ENCODE measurements at places on chromosomes 6 and 20. TPM values are rescaled to one million over a fixed set of nuclear protein-coding genes. Genes with fewer than 3 reads are reported as not detected.

The ENPP1 gene
- 1.2 TPM for total RNA-seq

The PRDM1 gene
- total RNA-seq: 25.2 TPM

The ASF1A gene
- total RNA-seq: 45.6 TPM

DNA sequence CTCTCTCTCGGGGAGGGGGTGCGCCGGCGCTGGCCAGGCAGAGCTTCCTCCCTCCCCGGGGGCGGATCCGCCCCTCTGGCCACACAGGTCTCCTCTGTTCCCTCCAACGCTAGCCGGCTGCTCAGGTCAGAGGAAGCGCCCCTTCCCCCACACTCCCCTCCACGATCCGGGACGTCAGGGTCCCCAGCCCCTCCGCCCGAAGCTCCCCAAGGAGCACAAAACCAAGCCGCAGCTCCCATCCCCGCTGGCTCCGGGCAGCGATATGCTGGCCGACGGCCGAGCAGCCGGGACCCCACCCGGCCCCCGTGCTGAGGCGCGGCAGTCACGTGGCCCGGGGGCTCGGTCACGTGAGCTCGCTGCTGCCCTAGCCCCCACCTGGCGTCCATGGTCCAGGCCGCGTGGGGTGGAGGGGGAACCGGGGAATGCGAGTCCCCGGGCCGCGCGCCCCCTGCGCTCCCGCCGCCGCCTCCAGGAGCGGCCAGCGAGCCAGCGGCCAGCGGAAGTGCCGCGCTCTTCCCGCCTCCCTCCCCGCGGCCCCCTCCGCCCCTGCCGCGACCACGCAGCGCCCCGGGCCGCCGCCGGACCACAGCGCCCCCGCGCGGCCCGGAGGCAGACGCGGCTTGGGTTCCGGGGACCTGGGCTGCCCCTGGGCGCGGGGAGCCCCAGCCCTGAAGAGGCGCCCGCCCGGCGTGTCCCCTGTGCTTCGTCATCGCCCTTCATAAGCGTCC is at the start of gene SLC35B2:
Gene SLC35B2, minus strand, starts transcription at position 504 of the 728 bp plus-strand sequence. Its CDS starts 118 bp downstream, at position 386.
- peak; percentile 86 for DNase-seq

- DNase-seq: no peak
These were observed 15.4 kb downstream of the FBXL4 start for GRCh38 chr6:98932381-98932780.

- no peak for DNase-seq
These were observed 1071.8 kb upstream of the CITED2 start for GRCh38 chr6:140446241-140446640.

DNA sequence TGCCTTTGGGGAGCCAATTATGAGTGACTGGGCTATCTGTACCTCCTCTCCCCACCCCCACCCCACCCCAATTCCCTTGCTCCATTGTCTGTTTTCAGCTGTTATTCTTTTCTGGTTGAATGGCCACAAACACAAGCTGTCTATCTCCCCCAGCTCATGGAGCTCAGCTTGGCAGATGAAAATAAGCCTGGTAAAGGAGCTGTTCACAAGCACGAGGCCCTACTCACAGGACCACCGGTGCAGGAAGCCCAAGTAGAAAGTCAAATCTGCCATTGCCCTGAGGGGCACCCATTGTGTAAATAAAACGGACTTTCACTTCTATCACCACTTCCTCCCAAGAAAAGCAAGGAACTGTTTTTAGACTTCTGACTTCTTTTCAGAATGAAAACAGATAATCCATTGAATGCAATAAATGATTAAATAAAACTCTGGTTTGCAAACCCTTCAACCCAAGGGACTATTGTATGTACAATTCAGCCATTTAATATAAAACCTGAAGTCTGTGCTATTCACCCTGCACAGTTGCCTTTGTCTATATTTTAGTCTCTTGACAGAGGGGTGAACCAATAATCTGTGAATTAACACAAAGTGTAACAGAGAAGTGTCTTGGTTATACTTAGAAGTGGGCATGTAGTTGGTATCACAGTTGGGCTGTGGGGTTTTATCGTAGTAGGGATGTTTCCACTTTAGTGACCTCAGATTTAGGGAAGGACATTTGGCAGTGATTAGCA is 27.7 kb downstream of the RIPOR2 start:
- DNase-seq: no peak

- DNase-seq: no peak
These were observed 157.5 kb downstream of the PAX1 start for GRCh38 chr20:21862956-21863355.

- DNase-seq: peak; percentile 11
These were observed 22.1 kb upstream of the RALGAPA2 start for GRCh38 chr20:20734475-20734948.

- DNase-seq: no peak
These were observed 17.2 kb upstream of the SH3BGRL2 start for GRCh38 chr6:79613912-79614311.

DNA sequence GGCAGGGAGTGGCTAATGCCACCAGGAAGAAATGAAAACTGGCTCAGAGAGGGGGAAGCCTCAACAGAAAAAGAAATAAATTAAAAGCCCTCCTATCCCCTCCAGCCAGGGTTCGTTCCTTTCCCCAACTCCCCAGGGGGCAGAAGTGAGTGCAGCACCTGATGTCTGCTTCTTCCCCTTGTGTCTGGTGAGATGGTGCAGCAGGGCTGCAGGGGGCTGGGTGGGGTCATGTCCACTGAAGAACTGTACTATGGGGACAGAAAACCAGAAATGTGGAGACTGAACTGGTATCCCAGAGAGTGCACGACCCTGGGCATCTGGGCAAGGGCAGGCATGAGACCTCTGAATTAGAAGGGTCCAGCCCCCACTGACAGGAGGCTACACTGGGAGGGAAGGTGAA is 4.0 kb downstream of the EGFL8 start:
- no peak for DNase-seq

DNA sequence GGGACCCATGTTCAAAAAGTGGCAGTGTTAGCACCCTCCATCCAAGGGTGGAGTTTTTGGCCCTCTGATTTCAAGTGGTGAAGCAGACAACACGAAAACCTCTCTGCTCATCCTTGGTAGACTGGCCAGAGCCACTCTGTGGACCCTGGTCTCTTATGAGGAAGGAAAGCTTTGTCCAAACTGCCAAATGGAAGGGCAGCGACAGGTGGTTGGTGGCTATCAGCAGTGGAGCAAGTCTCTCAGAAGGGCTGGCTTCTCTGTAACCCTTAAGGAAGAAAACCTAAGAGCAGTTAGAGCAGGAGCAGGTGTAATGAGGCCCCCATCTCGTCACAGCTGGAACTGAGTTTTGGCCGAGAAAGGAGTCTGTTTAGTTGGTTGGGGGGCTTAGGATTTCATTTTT is 155.8 kb downstream of the SLC16A10 start:
- DNase-seq: no peak
